Frontal cortex (tissue), 4 donors: ENCODE measurements at places on chromosomes 7 and 10. TPM values are rescaled to one million over a fixed set of nuclear protein-coding genes. Genes with fewer than 3 reads are reported as not detected.

Gene FLNC
- total RNA-seq, result 2.4 TPM

Gene NEURL1
- total RNA-seq, result 25.7 TPM

Gene PLOD3
- total RNA-seq, result 8.2 TPM

Gene MMS19
- total RNA-seq, result 44.0 TPM

Gene SUN3
- total RNA-seq, result not detected

Gene SEM1
- 17.1 TPM for total RNA-seq

Gene ST8SIA6
- total RNA-seq, result 4.9 TPM

Gene HOXA3
- total RNA-seq, result not detected

GRCh38 chr7:116988363-116988989 is 35.2 kb downstream of the ST7 start:
- peak; percentile 15 for DNase-seq

DNA sequence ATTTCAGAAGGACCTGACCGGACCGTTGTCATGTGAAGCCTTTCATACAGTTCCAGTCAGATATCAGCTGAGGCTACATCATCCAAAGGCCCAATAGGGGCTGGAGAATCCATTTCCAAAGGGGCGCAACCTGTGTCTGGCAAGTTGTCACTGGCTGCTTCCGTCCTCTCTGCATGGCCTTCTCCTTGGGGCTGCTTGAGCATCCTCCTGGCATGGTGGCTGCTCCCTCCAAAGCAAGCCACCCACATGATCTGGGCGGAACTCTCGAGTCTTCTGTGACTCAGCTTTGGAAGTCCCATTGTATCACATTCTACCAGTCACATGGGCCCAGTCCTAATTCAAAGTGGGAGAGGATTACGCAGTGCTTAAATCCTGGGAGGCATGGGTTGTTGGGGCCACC is 207.0 kb upstream of the SHH start:
- no peak for DNase-seq

DNA sequence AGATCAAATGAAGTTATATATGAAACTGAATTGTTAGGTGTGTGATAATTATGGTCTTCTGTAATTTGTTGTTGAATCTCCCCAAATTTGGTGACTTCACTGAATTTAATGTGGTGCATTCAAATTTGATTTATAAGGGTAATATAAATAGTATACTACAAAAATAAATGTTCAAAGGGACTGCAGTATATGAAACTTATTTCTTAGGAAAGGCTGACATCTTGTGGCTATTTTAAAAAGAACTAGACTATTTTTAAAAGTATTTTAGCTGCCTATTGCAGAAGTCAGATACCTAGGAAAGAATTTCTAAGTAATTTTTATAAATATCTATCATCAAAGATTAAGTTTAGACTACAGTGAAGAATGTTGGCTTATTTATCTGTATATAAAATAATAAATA is 36.6 kb downstream of the ATRNL1 start:
- peak; percentile 4 for DNase-seq

DNA sequence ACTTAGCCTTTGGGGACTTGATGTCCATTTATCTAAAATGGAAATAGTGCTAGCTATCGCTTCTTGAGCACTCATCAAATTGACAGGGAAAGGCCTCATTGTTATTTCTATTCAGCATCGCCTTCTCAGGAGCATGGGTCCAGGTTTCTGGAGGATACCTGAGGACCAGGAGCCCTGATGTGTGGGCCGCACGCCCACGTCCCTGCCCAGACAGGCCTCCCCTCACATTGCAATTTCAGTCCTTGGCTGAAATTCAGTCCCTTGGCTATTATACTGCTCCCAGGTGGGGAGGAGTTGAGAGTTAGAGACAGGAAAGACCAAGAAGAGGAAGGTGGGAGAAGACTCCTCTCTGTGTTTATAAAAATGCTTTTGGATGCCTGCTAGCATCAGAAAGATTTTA is 38.9 kb downstream of the GPRIN2 start:
- no peak for DNase-seq

- DNase-seq, result no peak
Observed at GRCh38 chr10:1939016-1939415, 201.7 kb upstream of the ADARB2 start.

- no peak for DNase-seq
Observed at GRCh38 chr10:114025611-114026130, 18.0 kb upstream of the ADRB1 start.

DNA sequence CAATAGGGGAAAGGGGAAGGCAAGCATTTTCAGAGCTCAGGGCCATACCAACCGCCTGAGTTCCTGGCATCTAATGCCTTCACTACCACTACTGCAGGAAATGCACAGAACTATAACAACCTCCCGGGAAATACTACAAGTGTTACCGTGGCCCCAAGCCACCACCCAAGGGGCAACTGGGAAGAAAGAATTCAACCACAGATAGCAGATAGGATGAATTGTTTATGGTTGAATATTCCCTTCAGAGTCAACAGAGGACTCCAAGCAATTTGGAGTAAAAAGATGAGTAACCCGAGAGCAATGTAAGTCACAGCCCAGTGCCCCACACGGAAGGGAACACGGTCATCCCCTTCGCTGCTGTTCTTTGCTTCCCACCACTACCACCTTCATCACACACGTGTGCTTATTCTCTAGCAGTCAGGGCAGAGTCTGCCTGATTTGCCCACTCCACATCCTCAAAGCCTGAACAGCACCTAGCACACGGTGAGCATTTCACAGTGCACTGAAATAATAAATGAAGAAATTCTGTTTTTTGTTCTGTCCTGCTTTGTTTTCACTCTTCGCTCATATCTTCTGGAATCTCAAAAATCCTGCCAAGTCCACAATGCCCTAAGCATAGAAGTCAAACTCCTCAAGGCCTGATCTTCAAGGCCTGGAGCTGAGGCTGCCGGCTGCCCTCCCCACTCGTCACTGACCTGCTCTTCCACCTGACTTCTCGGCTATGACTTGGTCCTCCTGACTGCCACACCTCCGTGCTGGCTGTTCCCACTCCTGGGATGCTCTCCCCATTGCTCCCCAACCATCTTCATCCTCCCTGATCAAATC is 221.1 kb downstream of the KCNMA1 start:
- no peak for DNase-seq

GRCh38 chr7:98568891-98569290 is 48.2 kb upstream of the NPTX2 start:
- no peak for DNase-seq

DNA sequence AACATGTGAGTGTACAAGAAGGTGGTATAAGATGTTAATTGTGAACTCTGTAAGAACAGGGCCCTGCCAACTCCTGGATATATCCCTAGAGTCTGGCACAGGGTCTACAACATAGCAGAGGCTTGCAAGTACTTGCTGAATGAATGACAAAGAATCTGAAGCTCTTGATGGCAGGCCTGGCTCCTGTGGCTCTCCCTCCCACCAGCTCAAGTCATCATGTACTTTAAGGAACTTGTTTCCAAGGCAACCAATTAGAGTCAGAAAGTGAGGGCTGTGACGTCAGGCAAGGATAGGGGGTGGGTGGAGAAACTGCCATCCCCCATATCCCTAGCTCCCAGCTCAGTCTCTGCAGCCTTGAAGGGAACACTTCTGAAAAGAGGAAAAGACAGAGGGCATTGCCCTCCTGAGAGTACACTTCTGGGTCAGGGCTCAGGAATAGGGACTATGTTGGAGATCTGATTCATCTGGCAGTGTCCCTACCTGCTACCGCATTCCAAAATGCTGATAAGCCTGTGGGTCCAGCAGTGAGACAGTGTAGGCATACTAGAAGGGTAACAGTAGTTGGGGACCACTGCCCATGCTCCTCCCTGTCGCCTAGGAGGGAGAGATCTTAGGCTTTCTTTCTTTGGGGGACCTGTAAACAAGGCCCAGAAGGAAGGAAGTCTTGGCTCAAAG is 34.6 kb upstream of the BTRC start:
- no peak for DNase-seq

- no peak for DNase-seq
Observed at GRCh38 chr7:147980826-147981813, 609.4 kb upstream of the C7orf33 start.

DNA sequence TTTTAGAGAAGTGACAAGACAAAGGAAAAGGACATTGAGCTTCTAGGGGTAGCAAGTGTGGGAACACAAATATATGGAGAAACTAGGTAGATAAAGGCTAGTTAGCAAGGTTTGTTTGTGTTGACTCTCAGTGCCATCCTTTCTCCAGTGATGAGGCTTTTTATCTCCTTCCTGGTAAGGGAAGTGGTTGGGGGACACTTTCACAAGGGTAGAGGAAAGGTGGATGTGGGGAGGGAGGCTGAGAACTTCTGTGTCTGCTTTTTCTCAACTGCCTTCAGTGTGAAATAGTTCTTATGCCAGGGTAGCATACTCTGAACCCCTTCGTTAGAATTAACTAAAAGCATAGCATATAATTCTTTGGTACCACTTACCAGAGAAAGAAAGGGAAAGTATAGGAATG is 93.0 kb upstream of the STRIP2 start:
- no peak for DNase-seq

GRCh38 chr10:18246967-18247366 is 106.7 kb downstream of the CACNB2 start:
- no peak for DNase-seq

- DNase-seq, result no peak
Observed at GRCh38 chr7:91869661-91870060, 10.8 kb downstream of the MTERF1 start.

- no peak for DNase-seq
Observed at GRCh38 chr7:149291781-149292461, 29.9 kb downstream of the ZNF783 start.

GRCh38 chr10:87541114-87541513 is 36.4 kb downstream of the MINPP1 start:
- DNase-seq, result no peak
